ENCODE measurements at places on chromosomes 2 and 18.

- DNase-seq, result no peak
Observed at GRCh38 chr2:169091761-169092519, 22.6 kb downstream of the DHRS9 start.

GRCh38 chr2:178478130-178478438 is 316 bp downstream of the FKBP7 start:
- DNase-seq, result no peak

DNA sequence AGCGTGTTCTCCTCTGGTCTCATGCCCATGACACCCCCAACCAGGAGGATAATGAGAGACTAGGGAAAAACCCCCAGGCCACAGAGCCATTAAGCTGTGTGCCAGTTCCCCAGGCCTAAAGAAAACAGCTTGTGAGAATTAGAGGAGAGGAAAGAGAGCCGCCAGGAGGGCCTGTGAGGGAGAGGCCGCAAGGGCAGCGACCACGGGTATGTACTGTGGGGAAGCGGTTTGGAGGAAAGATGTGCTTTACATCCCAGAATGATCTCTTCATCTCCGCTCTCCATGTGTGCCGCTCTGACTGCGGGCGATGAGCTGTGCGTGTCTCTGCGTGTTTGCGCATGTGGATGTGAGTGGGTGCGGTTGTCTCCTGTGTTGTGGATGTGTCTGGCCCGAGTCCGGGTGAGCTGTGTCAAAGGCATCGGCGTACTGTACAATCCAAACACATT is 82.9 kb downstream of the DYSF start:
- DNase-seq, result no peak

DNA sequence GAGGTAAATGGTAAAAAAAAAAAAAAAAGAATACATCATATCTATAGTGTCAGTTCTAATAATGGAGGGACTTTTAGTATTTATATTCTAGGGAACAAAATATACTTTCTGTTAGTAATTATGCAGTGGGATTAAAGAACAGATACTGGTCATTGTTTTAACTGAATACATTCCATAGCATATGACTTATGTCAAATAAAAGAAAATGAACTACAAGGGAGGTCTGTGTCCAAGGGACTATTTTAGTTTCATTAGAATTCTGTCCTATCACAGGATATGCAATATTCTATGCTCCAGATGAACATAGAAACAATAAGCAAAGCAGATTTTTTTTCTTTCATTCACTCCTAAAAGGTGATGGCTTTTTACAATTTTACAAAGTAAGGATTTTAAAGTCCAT is 154.2 kb upstream of the ZEB2 start:
- no peak for DNase-seq

- DNase-seq, result no peak
Observed at GRCh38 chr2:159589286-159589685, 27.1 kb downstream of the BAZ2B start.

GRCh38 chr2:181581534-181581933 is 75.4 kb downstream of the CERKL start:
- DNase-seq, result no peak

GRCh38 chr2:16225545-16225944 is 285.2 kb downstream of the MYCN start:
- no peak for DNase-seq

- no peak for DNase-seq
Observed at GRCh38 chr18:35646449-35646848, 64.9 kb downstream of the GALNT1 start.

DNA sequence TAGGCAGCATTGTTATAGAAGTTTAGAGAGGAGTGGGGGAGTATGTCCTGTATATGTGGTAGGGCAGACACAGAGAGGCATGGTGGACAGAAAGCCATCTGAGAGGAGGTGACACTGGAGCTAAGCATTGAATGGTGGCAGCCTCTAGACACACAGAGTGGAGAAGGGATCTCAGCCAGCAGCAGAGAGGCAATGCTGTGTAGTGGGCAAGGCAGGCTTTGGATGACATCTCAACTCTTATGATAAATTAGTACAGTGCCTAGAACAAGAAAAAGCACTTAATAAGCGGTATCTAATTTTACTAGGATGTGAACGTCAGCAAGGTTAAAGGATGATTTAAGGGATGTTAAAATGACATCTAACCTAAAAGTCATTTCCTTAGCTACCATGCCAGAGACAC is 22.5 kb upstream of the CERS6 start:
- no peak for DNase-seq

- peak; percentile 29 for DNase-seq
Observed at GRCh38 chr2:40244675-40245074, 207.2 kb downstream of the SLC8A1 start.

- DNase-seq, result no peak
Observed at GRCh38 chr18:63878343-63878742, 9.2 kb upstream of the SERPINB2 start.
